ENCODE measurements at places on chromosomes 4 and X.

GRCh38 chr4:92334716-92335350 lies 31.1 kb downstream of the GRID2 start:
- DNase-seq, result no peak

DNA sequence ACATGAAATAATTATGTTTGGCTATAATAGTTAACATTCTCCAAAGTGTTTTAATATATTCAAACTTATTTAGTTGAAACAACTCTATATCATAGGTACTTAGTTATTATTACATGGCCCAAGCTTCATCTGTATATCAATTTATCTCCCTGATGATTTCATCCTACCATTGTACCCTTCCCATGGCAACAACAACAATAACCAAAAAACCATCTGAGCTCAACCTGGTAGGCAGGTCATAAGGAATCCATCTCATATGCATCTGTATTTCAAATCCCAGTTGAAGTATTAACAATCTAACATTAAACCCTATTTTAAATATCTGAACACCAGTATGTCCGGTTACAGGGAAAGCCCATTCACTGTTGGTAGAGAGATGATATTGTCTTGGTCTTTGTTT lies 33.1 kb upstream of the SLC7A11 start:
- no peak for DNase-seq

DNA sequence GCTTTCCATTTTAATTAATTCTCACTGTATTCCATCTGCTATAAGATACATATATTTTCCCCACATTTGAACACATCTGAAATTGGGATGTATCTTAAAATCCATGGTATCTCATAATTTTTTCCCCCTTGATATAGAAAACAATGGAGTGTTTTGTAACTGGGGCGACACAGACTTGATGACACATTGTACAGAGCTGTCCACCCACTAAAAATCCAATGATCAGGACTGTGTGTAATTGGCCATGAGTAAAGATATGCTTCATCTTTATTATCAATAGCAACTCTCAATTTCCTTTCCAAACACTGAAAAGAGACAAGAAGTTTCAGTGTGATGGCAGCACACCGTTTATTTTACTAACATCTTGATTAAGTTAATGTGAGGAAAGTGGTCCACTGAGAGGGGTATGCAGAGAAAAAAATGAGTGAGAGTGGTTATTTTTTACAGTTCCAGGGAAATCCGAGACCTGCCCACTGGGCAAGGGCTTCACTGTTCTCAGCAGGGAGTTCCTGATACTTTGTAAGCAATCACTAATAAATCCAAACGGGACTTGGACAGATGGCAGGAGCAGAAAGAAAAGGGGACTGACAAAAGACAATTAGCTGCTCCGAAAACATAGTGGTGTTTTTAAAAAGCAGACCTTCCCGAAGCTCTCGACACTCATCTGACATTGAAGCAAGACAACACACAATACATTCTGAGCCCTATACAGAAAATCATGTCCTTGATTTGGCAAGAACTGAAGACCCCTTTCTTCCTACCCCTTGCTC lies 149.4 kb downstream of the TSPAN5 start:
- no peak for DNase-seq

- DNase-seq, result no peak
These were observed 48.5 kb downstream of the APOOL start for GRCh38 chrX:85052205-85052604.

GRCh38 chr4:142614621-142615323 lies 231.3 kb downstream of the INPP4B start:
- DNase-seq, result no peak

GRCh38 chrX:45907786-45908185 lies 637.4 kb downstream of the ZNF674 start:
- DNase-seq, result no peak

- DNase-seq, result no peak
These were observed 138.8 kb downstream of the GABRG1 start for GRCh38 chr4:45985038-45985437.

Data from hypothalamus (tissue), 51 donors.